ENCODE measurements at places on chromosomes 11 and 22.

DNA sequence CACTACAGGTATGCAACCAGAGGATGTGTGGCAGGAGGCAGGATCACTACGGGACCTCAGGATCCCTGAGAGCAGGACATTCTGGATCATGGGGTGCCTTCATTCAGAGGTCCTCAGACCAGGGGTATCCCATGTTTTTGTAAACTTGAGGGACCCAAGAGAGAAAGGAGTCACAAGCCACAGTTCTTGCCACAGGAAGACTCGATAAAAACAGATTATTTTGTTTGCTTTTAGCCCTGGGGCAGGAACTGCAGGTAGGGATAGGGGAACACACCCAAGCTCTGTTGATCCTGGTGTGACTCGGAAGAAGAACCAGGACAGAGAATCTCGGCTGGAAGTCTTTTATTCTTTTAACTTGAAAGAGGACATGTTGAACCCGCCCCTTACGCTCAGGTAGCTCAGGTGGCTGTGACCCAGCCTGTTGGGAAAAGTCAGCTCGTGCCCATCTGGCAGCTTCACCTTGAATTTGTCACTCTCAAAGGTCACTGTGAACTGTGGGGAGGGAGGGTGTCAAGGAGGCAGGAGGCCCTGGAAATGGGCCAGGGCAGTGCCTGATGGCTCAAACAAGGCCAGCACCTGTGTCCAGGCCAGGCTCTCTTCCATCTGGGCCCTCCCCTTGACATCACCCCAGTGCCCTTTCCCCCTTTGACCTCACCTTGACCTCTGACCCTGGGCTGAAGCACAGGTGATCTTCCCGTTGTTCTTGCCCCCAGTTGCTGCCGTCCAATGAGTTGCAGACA lies 9.8 kb downstream of the LGALS2 start:
- DNase-seq, result no peak

GRCh38 chr22:19619144-19620009 lies 94.9 kb upstream of the SEPTIN5 start:
- no peak for DNase-seq

- no peak for DNase-seq
Observed at GRCh38 chr11:13346470-13346869, 68.9 kb downstream of the BMAL1 start.

GRCh38 chr22:38248280-38248679 lies 24.5 kb downstream of the TMEM184B start:
- DNase-seq, result no peak

DNA sequence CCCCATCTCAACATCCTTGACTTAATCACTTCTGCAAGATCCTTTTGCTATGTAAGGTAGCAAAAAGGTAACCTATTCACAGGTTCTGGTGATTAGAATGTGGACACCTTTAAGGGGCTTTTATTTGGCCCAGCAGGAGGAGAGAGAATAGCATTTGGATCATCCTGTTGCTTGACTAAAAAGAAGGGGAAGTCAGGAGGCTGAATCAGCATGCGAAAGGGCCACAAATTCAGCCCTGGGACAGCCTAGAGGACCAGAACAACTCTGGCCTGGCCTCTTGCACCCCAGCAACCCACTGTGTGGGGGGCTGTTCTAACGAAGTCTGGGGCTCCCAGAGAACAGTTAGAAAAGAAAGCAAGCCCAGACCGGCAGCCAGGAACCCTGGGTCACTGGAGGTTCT lies 3.2 kb upstream of the HMOX1 start:
- DNase-seq, result no peak

GRCh38 chr11:81913793-81914192 lies 819.9 kb downstream of the FAM181B start:
- DNase-seq, result no peak

DNA sequence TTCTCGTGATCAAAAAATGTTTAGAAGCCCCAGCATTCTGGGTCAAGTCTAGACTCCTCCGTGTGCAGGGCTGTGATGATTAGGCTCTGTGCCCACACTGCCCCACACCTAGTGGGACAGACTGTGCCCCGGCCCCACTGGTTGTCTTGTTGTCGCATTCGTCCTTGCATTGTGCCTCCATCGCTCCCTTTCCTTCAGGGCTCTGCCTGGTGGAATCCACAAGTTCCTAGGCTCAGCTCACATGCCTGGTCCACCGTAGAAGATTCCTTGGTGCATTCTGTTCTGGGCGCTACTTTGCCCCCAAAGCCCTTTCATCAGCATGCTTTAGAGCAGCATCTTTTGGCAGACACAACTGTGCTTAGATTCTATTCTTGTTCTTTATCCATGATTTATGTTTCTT lies 23.5 kb upstream of the THY1 start:
- DNase-seq, result peak; percentile 19

DNA sequence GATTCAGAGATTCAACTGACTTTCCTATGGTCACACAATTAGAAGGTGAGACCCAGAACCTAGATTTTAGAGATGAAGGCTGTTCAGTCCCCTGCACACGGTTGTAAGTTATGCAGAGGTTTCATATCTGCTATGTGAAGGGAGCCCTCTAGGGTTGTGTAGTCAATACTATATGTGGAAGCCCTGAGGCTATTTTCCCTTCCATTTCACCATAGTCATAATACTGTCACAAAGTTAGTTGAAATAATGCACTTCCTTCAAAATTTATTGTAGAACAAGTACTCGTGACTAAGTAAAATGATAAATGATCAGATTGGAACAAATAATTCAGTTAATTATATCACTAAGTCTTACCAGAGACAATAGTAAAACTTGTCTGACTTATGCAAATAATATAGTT lies 48.8 kb downstream of the ENDOD1 start:
- peak; percentile 41 for DNase-seq

DNA sequence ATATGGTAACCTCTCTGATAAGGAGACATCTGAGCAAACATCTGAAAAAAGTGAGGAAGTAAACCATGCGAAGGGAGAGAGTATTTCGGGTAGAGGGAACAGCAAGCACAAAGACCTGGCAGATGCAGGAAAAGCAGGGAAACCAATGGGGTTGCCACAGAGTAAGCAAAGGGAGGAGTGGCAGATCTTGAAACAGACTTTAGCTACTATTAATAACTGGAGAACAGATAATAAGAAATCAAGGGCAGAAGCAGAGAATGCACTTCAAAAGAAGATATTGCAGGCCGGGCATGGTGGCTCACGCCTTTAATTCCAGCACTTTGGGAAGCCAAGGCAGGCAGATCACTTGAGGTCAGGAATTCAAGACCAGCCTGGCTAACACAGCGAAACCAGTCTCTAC lies 18.1 kb downstream of the MRTFA start:
- no peak for DNase-seq

GRCh38 chr11:39732001-39732400 lies 1727.5 kb downstream of the LRRC4C start:
- no peak for DNase-seq

DNA sequence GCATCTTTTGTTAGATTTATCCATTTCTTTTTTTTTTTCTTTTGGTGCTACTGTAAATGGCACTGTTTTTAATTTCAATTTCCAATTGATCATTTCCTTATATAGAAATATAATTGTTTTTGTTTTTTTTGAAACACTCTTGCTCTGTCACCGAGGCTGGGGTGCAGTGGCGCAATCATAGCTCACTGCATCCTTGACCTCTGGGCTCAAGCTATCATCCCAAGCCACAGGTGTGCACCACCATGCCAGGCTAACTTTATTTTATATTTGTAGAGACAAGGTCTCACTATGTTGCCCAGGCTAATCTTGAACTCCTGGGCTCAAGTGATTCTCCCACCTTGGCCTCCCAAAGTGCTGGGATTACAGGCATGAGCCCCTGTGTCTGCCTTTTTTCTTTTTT lies 16.4 kb downstream of the FRMD8 start:
- DNase-seq, result no peak

DNA sequence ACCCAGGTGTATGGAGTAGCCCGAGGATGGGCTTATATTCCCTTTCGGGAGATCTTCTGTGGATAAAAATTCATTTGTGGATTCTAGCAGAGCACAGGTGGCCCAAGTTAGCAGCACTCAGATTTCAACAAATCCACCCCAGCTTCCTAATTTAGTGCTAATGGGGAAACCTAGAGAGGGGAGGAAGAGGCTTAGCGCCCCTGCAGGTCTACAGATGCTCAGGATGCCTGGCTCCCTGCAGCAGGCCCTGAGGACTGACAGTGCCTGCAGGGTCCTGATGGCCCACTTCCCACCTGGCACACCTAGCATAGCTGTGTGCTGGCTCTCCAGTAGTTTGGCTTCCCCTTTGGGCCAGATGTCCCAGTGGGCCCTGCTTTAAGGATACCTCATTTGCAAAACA lies 6.5 kb downstream of the DGAT2 start:
- DNase-seq, result no peak

- DNase-seq, result peak; percentile 94
Observed at GRCh38 chr11:10454878-10455631, at the start of gene AMPD3. Gene AMPD3, plus strand, starts transcription at chr11:10455264. Its CDS starts 6,256 bp downstream, at chr11:10461520.

GRCh38 chr22:47553436-47553835 lies 791.0 kb downstream of the TBC1D22A start:
- DNase-seq, result no peak

- no peak for DNase-seq
Observed at GRCh38 chr11:6260207-6260726, 629 bp downstream of the CCKBR start.

- DNase-seq, result peak; percentile 75
Observed at GRCh38 chr11:64148226-64148916, 17.5 kb downstream of the MACROD1 start.

DNA sequence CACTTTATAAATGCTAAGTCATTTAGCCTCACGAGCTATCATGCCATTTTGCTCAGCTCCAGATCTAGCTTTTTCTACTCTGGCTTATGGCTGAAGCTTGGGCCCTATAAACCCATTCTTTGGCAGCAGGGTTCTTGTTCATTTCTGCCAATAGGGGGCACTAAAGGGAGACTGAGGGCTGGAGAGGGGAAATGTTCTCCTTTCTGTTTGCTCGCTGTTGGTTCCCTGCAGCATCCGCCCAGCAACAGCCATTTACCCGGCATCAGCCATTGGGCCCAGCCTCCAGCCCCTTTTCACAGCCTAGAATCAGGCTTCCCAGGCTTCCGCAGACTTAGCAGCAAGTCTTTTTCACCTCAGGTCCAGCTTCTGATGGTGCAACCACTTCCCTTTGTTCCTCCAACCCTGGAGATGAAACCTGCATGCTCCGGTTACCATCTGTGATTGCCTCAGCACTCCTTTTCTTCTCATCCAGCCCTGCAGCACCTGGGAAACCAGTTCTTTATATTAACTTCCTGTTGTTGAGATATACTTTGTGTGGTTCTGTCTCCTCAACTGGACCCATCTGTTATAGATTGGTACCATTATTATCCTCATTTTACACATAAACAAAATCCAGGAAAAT lies 4.2 kb upstream of the ME3 start:
- DNase-seq, result peak; percentile 33

GRCh38 chr22:47125603-47126002 lies 363.2 kb downstream of the TBC1D22A start:
- DNase-seq, result peak; percentile 24

DNA sequence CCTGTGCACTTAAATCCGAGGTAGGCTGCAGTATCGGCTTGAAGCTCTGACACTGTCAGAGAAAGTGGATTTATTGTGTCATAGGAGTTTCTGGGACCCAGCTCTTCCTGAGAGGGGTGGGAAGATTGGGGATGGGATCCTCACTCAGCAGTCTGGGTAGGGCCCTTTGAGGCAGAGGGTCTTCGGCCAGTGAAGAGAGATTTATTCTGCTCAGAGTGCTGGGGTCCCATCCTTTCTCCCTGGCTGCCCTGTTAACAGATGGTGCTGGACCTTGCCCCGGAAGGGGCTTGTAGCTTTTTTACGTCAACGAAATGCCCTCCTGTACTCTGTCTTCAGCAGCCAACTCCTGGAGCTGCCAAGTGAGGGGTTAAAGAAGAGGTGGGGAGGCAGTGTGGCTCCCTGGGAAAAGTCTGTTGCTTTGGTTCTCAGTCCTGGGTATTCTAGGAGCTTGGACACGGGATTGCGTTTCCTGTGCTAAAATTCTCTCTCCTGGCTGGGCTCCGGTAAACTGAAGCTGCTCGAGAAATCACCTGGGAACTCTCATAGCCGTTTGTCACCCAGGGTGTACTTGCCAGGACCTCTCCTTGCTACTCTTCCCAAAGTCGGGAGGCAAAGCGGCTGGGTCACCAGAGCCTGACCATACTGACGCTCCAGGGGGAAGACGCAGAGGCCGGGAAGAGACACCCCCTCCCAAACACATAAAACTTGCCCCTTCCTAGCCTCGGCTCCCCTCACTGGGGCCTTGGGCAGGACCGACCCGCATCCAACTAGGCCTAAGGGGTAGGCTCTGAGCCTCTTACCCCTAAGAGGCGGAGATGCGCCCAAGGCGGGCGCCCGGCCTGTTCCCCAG lies 806 bp upstream of the SMDT1 start:
- DNase-seq, result peak; percentile 9

GRCh38 chr22:24867323-24868022 lies 61.5 kb downstream of the SGSM1 start:
- DNase-seq, result no peak

DNA sequence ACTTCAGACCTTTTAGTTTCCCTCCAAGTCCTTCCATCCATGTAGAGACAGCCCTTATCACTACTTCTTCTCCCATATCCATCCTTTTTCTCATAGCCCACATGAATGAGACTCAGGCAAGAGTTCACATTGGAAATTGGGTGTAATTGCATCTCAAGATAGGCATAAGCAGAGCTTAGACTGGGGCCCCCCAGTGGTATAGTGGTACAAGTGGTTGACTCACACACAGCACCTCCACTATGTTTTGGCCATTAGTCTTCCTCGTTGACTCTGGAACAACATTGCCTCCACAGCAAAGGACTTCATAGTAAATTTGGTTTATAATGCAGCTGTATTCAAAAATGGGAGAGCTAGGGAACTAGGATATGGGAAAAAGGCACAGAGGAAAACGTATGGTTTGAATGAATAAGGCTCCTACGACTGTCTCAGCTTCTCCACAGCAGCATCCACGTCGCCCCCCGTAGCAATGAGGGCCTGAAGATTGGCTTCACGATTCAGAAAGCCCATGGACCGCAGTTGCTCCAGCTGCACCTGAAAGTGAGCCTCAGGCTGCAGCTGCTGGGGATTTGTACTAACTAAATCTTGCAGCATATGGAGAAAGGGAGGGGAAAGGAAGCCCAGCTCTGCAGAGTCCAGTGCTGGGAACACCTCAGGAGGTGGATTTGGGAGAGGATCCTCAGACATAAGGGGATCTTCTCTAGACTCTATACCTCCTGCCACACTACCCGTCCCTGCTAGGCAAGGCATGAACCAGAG lies 2.4 kb downstream of the UBQLN3 start:
- no peak for DNase-seq

GRCh38 chr11:14549891-14550290 lies 29.7 kb upstream of the PSMA1 start:
- no peak for DNase-seq

DNA sequence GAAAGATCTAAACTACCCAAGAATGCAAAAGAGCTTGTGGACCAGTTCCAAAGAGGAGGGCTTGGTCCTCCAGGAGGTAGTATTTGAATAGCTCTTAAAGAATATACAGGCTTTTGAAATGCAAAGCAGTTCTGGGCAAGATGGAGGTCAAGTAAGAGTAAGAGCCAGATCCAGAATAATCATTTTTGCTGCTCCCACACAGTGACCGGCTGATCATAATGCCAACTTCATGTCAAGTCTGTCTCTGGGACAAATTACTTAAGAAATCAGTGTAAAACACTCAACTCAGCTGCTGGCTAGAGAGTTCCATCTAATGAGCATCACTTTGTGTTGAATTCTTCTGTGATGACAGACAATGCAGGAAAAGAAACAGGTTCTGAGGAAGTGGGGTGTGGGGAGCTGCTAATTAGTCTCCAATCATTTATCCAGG lies 250.9 kb upstream of the NARS2 start:
- peak; percentile 40 for DNase-seq
